ENCODE measurements at places on chromosomes 3 and 15. TPM values are rescaled to one million over a fixed set of nuclear protein-coding genes. Genes with fewer than 3 reads are reported as not detected.

PSTPIP1 gene
- total RNA-seq = 24.8 TPM

MYH15 gene
- total RNA-seq = 0.29 TPM

PEX5L gene
- not detected for total RNA-seq

CLDN16 gene
- not detected for total RNA-seq

AQP9 gene
- 21.1 TPM for total RNA-seq

CIDEC gene
- total RNA-seq = 880 TPM

OXNAD1 gene
- total RNA-seq = 14.3 TPM

LRRC34 gene
- 3.4 TPM for total RNA-seq

All from mesenteric fat pad (tissue), 1 donor.